Endothelial cell of umbilical vein (primary cell): ENCODE measurements at places on chromosomes 4 and X. TPM values are rescaled to one million over a fixed set of nuclear protein-coding genes. Genes with fewer than 3 reads are reported as not detected.
A peak's percentile ranks its signal among the peaks of the same experiment; 100 is the strongest.

DNA sequence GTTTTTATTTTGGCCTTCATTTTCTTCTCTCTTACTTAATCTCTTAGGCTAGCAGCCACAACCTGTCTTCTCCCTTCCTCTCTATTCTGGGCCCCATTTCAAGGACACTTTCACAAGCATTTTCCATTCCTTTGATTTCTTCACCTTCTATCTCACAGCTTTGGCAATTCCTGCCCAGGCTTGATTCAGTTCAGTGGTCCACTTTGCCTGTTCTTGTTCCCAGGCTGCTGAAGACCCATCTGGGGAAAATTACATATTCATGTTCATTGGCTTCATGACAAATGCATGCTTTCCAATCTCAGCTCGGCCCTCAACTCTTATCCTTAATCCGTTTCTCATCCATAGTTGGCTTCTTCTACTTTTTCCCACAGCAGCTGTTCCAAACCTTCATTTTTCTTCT is 38.7 kb upstream of the LPAR4 start:
- no peak for DNase-seq

DNA sequence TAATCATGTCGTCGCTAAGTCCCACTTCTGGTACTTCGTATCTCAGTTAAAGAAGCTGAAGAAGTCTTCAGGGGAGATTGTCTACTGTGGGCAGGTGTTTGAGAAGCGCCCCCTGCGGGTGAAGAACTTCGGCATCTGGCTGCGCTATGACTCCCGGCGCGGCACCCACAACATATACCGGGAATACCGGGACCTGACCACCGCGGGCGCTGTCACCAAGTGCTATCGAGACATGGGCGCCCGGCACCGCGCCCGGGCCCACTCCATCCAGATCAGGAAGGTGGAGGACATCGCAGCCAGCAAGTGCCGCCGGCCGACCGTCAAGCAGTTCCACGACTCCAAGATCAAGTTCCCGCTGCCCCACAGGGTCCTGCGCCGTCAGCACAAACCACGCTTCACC is 11.3 kb downstream of the PNCK start:
- DNase-seq, result peak; percentile 39

DNA sequence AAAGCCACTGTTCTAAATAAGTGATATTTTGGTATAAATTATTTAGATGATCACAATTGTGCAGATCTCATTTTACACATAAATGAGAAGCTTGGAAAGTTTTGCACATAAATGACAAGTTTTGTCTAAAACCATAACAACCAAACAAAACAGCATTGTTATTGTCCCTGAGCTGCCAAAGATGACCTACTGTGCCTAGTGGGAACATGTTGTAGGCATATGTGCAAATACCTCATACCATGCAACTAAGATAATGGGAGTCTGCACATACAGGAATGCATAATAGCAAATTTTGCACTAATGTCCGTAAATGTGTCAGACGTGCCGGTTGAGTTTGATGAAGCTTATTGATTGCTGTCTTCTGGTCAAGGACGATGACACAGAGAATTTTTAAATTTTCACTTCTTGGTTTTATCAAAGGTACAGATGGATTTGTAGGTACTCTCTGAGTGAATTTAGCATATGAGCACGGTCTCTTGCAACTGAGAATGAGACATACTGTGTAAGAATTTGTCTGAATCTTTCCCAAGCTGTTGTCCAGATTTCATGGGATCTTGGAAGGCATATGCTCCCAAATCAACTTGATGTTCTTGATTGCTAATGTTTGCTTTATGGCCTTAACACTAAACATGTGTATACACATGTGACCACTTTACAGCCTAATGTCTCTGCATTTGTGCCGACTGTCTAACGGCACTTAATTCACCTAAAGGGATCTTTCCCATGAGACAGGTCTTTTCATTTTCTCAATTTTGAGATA is 1133.5 kb downstream of the FAT4 start:
- DNase-seq, result no peak

Gene CFAP99
- total RNA-seq, result 0.12 TPM in 1 of 2 replicates, not detected in the other

Gene RASL11B
- total RNA-seq, result not detected in 2 replicates

GRCh38 chrX:30981968-30982367 is 89.9 kb downstream of the FTHL17 start:
- DNase-seq, result no peak

Gene TBC1D8B
- 3.9 and 6.6 TPM in 2 replicates for total RNA-seq

DNA sequence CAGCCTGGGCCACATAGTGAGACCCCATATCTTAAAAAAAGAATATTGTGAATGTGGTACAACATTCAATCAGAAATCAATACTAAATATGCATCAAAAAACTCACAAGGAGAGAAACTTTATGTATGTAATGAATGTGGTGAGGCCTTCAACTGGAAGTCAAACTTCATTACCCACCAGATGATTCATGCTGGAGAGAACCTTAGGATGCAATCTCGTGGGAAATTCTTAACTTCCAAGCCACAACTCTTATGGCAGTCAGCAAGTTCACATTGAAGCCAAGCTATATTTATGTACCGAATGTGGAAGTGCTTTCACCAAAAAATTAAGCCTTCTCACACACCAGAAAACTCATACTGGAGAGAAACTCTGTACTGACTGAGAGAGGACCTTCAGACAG is 84.5 kb upstream of the UXT start:
- DNase-seq, result no peak

Gene RAB33A
- 0.91 and 1.4 TPM in 2 replicates for total RNA-seq
